Midbrain (tissue), 1 donor: ENCODE measurements at places on chromosomes 6 and 20.

- no peak for DNase-seq
Measured at GRCh38 chr6:77040568-77041195, 422.6 kb downstream of the HTR1B start.

- no peak for DNase-seq
Measured at GRCh38 chr6:36755435-36756348, 58.1 kb downstream of the RAB44 start.

- no peak for DNase-seq
Measured at GRCh38 chr20:33991502-33991901, 2.2 kb upstream of the RALY start.

GRCh38 chr6:111091987-111092386, 4.7 kb downstream of the SLC16A10 start:
- DNase-seq, result no peak

- DNase-seq, result no peak
Measured at GRCh38 chr6:116277124-116277523, 2.6 kb downstream of the TSPYL1 start.

GRCh38 chr6:155248008-155249001, 15.5 kb upstream of the CLDN20 start:
- peak; percentile 66 for DNase-seq

GRCh38 chr20:61646986-61647385, 394.9 kb downstream of the CDH4 start:
- no peak for DNase-seq
